PC-3 (cell line): ENCODE measurements at places on chromosomes 3 and 15. TPM values are rescaled to one million over a fixed set of nuclear protein-coding genes. Genes with fewer than 3 reads are reported as not detected.
A peak's percentile ranks its signal among the peaks of the same experiment; 100 is the strongest.

GRCh38 chr15:78455749-78456148 lies 17.7 kb downstream of the IREB2 start:
- DNase-seq, result no peak

ITGB5 gene
- 67.2 and 89.4 TPM in 2 replicates for total RNA-seq

ITGA11 gene
- 0.06 TPM in 1 of 2 replicates, not detected in the other for total RNA-seq

GRCh38 chr3:2784627-2785026 lies 325.5 kb downstream of the IL5RA start:
- no peak for DNase-seq

PPP1R14D gene
- 0.33 TPM in 1 of 2 replicates, not detected in the other for total RNA-seq

DNA sequence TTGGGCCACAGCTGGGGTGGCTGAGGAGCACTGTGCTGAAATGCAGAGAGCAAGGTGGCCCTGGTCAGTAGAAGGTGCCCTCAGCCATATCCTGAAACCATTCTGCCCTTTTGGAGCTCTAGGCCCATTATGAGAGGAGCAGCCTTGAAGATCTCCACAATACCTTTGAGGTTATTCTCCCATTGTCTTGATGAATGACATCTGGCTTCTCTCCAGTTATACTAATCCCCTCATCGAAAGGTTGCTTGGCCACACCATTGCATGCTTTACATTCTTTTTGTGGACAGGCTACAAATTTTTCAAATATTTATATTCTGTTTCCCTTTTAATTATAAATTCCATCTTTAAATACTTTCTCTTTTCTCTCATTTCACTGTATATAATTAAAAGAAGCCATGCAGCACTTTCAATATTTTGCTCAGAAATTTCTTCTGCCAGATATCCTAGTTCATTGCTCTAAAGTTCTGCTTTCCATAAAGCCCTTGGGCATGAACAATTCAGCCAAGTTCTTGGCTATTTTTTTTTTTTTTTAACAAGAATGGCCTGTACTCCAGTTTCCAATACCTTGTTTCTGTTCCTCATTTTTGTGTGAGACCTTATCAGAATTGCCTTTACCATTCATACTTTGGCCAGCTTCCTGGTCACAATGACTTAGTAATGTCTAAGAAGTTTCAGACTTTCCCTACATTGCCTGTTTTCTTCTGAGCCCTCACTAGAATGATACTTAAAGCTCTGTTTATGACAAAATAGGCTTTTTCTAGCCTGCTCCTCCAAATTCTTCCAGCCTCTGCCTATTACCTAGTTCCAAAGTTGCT lies 138.9 kb upstream of the SGO1 start:
- no peak for DNase-seq

ACVR2B gene
- total RNA-seq, result 1.5 and 1.8 TPM in 2 replicates

- no peak for DNase-seq
These were observed 3.9 kb upstream of the CSK start for GRCh38 chr15:74777769-74778598.

GRCh38 chr15:62360332-62361097 lies 195.4 kb upstream of the C2CD4B start:
- DNase-seq, result no peak

- DNase-seq, result no peak
These were observed 120.0 kb upstream of the FRMD4B start for GRCh38 chr3:69505770-69506407.

DNA sequence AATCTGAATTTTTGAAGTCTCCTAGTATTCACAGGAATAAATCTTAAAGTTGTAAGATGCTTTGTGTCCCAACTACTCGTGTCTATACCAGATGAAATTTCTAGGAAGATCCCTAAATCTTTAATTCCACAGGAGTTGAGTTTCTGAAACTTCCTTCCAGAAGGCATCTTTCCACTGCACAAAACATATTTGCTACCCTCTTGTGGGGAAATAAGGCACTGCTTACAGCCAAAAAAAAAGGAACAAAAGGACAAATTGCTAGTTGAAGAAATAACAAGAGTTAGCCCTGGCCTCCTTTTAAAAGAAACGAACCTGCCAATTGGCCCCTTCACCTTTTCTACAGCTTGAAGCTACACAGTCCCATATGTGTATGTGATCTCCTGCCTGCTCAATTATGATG lies 54.0 kb downstream of the TAFA4 start:
- DNase-seq, result peak; percentile 21

- no peak for DNase-seq
These were observed 112.8 kb downstream of the C3orf38 start for GRCh38 chr3:88262527-88262926.

CCNDBP1 gene
- total RNA-seq, result 34.3 and 38.5 TPM in 2 replicates
